ENCODE measurements at places on chromosomes 12 and 14. TPM values are rescaled to one million over a fixed set of nuclear protein-coding genes. Genes with fewer than 3 reads are reported as not detected.

DNA sequence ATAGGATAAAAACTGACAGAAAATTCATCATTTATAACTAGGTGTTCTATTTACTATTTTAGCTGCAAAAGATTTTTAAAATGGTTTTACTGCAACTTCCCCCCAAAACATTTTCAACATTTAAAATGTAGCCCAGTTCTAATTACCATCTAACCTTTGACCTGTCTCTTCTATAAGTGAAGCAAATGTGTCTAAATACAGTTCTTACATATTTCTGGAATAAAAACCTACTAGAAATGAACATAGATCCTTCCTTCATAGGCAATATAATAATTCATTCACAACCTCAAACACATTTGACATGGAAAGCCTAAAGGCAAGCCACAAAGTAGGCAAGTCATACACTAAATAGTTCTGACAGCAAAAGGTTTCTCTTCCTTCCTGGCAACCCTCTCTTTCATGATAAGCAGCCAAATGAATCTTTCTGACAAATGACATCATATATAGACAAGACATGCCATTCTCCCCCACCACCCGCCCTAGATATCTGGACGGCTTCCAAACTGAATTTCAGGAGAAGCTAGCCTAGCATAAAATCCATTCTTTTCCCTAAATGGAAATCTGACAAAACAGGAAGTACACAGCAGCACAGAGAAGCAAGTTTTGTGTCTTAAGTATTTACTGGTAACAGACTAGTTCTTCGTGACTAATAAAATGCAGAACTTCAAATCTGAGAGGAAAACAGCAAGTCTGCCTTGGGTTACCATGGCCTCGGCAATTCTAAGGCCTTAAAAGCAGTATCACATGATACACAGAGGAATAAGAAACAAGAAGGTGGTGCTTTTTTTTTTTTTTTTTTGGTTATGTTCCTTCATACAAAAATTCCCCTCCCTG, 17.2 kb upstream of the ARID4A start:
- DNase-seq = peak; percentile 88

HAL gene
- not detected for total RNA-seq

- peak; percentile 43 for DNase-seq
Measured at GRCh38 chr14:90649083-90649482, 167.1 kb downstream of the TTC7B start.

DNA sequence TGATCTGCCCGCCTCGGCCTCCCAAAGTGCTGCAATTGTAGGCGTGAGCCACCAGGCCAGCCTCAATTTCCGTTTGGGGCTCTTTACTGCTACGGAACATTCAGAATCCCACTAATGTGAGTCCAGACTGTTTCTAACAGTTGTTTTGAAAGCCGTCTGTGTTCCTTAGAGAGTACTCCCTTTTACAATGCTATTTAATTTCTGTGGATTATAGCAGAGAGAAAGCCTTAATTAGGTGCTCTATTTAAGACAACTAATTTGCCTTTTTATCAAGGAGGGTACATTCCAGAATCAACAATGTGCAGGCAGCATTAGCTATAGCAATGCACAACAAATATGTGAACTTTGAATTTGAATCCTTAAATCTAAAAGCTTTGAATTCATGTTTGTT, 2.8 kb upstream of the SAV1 start:
- no peak for DNase-seq

- no peak for DNase-seq
Measured at GRCh38 chr12:56987011-56987410, 19.3 kb downstream of the ZBTB39 start.

DNA sequence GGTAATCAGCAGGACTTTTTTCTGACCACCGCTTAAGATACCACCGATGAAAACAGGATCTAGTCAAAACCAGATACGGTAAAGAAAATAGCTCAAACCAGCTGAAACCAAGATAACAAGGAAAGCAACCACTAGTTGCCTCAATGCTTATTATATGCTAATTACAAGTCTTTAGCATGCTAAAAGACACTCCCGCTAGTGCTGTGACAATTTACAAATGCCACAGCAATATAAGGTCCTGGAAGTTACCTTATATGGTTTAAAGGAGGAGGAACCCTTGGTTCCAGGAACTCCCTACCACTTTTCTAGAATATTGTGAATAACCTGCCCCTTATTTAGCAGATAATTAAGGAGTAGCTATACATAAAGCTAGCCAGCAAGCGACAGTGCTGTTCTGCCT, 976.4 kb upstream of the SEL1L start:
- DNase-seq = no peak

DNA sequence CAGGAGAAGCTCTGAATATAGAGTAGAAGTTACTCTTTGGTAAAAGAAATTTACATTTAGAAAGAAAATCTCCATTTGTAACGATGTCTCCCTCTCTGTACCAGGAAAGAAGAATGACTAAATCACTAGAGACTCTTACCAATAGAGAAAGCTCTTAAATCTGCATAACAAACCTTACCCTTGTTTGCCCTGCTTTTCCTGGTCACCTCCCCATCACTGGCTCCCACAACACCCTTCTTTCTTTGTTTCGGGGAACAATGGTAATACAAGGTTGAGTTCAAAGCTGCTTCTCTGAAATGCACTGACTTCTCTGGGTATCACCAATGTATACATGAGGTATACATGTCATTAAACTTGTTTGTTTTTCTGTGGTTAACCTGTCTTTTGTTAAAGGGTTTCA, 351.1 kb upstream of the FLRT2 start:
- DNase-seq = no peak

DNA sequence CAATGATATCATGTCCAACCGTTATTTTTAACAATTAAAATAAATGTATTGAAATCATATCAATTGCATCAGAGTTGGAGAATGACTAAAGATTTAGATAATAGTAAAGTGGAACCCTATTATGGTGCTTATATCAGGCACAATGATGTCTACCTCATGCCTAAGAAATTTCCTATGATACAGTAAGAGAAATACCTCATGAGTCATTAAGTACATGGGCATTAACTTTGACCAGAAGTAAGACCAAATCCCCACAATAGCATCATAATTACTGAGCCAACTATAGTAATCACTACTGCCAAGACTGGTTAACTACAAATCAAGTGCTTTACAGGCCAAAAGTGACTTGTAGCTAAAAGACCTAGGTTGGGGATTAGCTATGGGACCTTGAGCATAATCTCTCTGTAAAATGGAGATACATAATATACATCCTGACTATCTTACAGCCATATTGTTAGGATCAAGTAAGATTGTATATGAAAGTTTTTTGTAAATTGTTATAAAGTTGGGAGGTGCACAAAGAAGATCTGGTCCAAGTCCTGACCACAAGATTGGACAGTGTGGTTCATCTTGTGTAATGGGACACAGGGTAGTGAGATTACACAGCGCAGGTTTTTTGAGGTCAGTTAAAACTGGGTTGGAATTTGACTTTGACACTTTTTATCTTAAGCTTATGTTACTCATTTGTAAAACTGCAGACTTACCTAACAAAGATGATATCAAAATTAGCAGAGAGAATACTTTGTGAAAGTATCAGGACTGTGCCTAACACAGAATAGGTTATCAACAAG, 60.5 kb downstream of the ERGIC2 start:
- peak; percentile 64 for DNase-seq

SERPINA4 gene
- not detected for total RNA-seq

LTBP2 gene
- total RNA-seq = 26.0 TPM

- no peak for DNase-seq
Measured at GRCh38 chr14:63404906-63405305, 86.2 kb upstream of the GPHB5 start.

- DNase-seq = no peak
Measured at GRCh38 chr12:130177635-130178242, 15.5 kb downstream of the FZD10 start.

RERG gene
- total RNA-seq = not detected

DNA sequence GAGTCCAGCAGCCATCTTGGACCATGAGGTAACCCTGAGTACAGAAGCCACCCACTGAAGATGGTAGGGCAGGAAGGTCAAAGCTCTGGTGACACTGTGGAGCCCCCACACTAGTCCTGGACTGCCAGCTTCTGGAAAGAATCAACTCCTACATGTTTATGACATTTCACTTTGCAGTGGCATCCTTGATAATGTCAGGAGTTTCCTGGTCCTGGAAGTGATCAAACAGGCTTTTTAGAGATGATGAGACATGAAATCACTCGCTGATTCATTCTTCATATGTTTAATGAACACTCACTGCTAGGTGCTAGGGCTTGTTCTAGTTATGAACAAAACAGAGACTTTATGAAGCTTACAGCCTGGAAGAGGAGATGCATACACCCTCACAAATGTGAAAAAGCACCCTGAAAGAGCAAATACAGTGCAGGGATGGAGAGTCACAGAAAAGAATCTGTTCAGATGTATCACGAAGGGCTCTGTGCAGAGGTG, 15.8 kb upstream of the HNF1A start:
- DNase-seq = no peak

ATF7IP gene
- 31.2 TPM for total RNA-seq

- DNase-seq = no peak
Measured at GRCh38 chr12:56948457-56948777, 9.0 kb downstream of the RDH16 start.

DNA sequence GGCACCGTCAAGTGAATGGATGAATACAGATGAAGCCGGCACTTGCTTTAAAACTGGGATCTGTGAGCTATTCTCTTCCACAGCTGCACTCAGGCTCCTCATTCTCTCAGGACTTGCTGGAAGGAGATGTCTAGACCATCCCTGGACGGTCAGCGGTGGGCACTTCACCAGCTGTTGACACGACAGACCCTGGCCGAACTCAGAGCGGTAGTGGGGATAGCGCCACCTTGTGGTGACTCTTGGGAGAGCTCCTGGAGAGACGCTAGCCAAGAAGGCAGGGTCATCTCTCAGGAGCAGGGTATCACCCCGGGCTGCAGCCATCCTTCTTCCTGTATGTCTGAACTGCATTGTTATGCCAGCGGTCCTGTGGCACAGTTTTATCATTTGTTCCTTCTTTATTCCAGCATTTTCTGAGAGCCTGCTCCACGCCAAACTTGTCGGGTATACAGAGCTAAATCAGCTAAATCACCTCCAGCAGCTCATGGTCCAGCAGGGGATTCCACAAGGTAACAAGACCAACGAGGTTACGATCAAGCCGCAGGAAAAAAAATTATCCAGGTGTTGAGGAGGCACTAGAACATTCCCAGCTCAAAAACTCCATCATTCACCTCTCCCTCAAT, 10.0 kb downstream of the WNT1 start:
- peak; percentile 41 for DNase-seq

DNA sequence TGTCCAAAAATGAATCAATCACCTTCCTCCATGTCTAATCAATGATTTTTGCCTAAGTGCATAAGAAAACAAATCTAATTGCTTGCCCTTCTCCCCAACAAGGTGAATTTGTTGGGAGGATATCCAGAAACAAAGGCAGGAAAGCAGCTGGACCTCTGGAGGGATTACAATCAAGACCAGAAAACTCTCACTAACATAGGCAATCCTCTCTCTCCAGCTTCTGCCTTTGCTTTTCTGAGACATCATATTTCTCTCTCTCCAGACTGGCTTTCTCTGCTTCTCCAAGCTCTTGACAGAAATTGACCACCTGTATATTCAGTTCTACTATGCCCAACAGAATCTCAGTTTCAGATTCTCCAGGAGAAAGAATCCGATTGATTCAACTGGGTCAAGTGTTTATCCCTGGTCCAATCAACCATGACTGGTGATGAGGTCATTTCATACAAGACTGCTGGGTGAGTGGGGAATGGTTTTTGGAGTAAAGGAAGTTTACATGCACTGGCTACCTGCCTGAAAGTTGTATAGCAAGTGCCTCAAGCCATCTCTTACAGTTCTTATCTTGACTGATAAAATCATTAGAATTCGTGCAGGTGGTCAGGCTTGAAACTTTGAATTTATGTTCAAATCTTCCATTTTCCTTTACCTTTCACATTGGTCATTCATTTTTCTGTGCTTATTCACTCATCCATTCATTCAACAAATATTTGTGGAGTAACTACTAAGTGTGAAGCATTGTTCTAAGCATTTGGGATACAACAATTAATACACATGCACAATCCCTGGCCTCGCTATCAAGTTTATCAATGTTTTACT, 22.2 kb upstream of the CFAP54 start:
- DNase-seq = peak; percentile 64

GRCh38 chr12:6363330-6364043, 11.9 kb downstream of the SCNN1A start:
- peak; percentile 61 for DNase-seq

DNA sequence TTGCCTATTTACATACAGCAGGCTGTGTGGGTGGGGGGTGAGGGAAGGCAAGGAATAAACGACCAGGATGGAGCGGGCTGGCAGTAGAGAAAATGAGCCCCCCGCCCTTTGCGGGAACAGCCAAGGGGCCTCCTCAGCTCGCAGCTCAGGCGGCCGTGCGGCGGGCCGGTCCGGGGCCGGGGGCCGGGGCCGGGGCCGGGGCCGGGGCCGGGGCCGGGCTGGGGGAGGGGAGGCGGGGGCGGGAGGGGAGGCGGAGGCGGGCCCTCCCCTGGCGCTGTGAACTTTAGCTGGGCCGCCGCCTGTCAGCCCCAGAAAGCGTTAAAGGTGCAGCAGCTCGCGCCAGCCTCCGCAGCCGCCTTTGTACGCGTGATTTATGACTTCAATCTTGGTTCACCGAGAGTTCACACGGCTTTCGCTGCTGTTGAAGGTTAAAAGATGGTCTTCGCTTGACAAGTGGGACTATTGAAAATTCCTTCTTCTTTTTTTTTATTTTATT, 28.8 kb downstream of the HOXC4 start:
- DNase-seq = peak; percentile 28

SLC38A4 gene
- 0.68 TPM for total RNA-seq

DNA sequence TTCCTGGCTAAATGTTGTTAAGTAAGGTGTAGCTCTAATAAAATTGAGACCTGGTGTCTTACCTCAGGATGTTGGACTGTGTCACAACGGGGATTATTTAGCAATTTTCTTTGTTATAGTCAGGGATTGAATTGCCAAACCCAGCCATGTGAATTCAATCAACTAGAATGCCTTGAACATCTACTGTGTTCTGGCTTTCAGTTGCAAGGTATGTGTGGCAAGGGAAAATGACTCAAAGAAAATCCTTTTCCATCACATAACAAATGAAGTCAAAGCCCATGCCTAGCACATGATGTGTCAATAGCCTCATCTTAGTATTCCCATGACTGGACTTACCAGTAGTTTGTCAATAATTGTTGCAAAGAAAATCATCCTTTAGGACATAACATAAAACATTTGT, 519.8 kb upstream of the FLRT2 start:
- DNase-seq = no peak

STAC3 gene
- total RNA-seq = 0.84 TPM

DNA sequence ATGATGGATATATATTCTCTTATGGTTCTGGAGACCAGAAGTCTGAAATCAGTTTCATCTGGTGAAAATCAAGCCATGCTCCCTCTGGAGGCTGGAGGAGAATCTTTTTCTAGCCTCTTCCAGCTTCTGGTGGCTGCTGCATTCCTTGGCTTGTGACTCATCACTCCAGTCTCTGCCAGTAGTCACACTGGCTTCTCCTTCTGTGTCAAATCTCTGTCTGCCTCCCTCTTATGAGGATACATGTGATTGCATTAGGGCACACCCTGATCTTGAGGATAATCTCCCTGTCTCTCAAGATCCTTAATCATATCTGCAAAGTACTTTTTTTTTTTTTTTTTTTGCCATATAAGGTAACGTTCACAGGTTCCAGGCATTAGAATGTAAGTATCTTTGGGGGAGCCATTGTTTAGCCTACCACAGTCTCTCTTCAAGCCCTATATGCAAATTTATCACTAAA, 17.7 kb downstream of the DNAL1 start:
- peak; percentile 93 for DNase-seq

- DNase-seq = no peak
Measured at GRCh38 chr14:44700694-44701093, 193.6 kb upstream of the FSCB start.
